ENCODE measurements at places on chromosomes 4 and X.

DNA sequence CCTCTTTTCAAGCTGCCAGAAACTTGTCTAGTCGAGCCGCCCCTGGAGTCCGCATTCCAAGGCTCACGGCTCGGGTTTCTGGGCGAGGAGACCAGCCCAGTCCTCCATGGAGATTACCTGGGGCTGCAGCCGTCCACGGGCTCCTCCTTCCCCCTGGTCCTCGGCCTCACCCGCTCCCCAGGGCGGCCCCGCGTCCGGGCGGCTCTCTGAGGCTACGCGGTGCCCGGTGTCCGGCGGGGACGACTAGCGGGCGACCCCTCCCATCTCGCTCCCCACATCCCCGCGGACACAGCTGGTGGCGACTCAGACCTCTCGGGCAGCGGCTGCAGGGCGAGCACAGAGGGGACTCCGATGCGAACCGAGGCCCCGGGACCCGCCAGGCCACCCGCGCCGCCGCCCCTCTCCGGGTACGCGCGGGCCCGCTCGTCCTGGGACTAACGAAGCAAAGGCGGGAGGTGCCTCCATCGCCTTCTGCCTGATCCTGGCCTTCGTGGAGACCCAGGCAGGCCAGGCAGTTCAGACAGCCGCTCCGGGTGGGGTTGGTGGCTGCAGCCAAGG, 159.4 kb downstream of the TRAM1L1 start:
- DNase-seq = peak; percentile 24

DNA sequence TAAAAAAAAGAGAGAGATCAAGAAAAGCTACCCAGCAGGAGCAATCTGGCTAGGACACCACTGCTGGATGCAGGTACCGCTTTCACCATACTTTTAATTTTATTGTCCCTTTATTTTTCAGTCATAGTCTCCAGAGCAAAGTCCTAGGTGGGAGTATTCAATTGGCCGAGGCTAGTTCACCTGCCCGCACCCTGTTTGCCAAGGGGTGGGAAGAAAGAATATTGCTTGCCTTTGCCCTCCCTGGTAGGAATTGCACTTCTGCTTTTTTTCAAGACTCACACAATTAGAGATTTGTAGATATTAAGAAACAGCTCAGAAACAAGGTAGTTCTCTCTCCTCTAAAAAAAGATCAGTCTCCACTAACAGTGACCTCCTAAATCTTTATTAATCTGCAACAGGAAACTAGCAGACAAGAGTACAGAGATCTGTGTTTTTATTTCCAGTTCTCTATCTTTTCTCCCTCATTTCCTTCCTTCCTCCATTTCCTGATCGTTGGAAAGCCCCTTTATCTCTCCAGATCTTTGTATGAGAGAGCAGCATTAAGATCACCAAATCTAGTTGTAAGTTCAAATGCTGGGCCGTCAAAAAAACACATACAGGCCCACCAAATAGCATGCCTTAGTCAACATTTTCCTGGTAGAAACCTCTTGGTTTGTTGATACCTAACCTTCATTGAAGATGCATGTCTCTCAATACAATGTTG, 9.4 kb upstream of the RPGR start:
- DNase-seq = no peak

DNA sequence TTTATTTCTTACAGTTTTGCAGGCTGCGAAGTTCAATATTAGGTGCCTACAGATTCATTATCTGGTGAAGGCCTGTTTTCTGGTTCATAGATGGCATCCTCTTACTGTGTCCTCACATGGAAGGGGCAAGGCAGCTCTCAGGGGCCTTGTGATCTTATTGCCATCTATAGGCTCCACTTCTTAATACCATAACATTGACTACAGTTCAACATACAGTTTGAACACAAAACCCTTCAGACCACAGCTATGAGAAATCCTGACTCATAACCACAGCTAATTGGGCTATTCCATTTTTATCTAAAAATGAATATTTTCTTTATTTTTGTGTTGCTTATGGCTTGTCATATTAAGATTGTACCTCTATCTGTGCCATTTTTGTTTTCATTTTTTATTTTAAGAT, 72.3 kb downstream of the STAG2 start:
- no peak for DNase-seq

- peak; percentile 42 for DNase-seq
Observed at GRCh38 chr4:6419452-6420028, 52.9 kb downstream of the PPP2R2C start.

DNA sequence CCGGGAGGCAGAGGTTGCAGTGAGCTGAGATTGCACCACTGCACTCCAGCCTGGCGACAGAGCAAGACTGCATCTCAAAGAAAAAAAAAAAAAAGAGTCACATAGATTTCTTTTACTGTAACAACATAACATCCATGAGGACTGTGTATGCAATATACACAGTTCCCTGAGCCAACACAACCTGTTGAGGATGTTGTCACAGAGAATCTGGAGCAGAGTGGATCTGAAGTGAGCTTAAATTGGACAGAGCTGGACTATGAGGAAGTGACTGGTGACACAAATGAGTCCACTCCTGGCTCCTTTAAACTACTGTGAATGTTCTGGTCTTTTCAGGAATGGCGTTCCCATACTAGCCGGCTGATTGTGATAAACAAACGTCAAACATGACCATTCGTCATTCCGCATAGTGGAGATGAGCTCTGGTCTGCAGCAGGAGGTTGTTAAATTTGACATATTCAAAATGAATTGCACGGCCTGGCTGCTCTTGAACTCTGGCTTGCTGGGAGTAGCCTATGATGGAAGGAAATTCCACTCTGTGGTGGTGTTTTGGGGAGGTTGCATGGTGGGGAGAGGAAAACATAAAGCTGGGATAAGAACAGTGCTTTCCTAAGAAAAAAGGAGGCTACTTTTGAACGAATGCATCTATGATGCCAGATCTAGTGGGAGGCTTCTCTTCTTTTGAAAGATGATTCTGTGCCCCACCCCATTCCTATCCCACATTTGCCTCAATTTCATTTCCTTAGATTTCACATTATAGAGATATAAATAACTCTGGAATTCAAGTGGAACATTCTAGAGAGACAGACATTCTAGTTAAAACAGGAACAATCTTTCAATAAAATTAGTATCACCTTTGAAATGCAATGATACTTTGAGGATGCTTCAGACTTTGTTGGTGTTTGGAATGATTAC, 149.5 kb downstream of the SHROOM3 start:
- DNase-seq = no peak

- DNase-seq = no peak
Observed at GRCh38 chr4:90844241-90844640, 717.0 kb downstream of the CCSER1 start.

- no peak for DNase-seq
Observed at GRCh38 chr4:12966726-12967125, 517.4 kb downstream of the RAB28 start.

- no peak for DNase-seq
Observed at GRCh38 chr4:78069859-78070258, 12.7 kb downstream of the FRAS1 start.

- no peak for DNase-seq
Observed at GRCh38 chrX:119948381-119948780, 4.8 kb upstream of the NKAP start.

- no peak for DNase-seq
Observed at GRCh38 chr4:17930256-17930655, 91.3 kb downstream of the LCORL start.

- no peak for DNase-seq
Observed at GRCh38 chrX:129759576-129760061, 20.1 kb upstream of the SASH3 start.

- DNase-seq = no peak
Observed at GRCh38 chrX:113892401-113892800, 691.5 kb upstream of the HTR2C start.

DNA sequence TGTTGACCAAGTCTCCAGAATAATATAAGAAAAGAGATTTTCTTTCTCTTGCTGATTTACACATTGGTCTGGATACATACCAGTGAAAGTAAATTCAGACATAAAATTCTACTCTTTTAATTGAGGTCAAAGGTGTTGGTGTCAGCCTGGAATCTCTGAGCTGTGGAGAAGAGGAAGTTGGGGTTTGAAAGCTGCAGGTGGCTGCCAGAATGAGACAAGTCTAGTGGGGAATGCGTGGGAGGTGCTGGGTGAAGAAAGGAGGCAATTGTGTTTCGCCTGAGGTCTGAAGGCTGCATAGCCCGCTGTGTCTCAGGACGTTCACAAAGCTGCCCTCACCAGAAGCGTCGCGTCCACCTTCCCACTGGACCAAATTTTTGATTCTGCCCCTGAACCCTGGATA, 31.2 kb downstream of the PHEX start:
- DNase-seq = no peak

DNA sequence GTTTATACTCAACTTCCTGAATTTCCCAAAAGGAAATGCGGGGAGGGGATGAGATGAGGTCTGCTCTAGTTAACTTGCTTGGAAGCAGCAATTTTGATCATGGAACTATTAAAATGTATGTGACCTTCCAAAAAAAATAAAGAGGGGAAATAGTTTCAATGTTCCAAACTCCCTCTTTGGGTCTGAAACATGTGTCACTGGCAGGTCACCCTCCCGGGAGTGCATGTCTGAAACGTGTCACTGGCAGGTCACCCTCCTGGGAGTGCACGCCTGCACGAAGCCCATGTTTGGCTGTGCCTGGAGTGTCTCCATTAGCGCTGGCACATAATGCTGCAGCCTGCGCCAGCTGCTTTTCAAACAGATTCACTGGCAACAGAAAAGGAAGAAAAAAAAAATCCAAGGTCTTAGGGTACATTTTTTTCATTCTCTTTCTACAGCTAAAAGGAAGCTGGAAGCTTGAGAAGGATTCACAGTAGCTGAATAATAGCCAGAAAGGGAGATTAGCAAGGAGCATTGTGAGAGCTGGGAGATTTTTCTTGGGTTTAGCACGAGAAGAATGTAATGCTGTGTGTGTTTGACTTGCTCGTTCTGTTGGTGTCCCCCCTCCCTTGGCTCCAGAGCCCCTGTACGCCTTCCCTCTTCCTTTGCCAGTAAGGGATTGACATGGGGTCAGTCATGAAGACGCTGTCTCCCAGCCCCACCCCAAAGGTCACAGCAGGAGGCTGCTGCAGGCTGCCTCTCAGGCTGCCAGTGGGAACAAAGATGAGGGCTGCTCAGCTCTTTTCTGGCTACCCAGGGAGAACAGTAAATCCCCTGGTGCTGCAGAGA, 39.2 kb upstream of the TLR3 start:
- no peak for DNase-seq

- DNase-seq = no peak
Observed at GRCh38 chr4:68907788-68908700, 43.6 kb downstream of the UGT2A3 start.

DNA sequence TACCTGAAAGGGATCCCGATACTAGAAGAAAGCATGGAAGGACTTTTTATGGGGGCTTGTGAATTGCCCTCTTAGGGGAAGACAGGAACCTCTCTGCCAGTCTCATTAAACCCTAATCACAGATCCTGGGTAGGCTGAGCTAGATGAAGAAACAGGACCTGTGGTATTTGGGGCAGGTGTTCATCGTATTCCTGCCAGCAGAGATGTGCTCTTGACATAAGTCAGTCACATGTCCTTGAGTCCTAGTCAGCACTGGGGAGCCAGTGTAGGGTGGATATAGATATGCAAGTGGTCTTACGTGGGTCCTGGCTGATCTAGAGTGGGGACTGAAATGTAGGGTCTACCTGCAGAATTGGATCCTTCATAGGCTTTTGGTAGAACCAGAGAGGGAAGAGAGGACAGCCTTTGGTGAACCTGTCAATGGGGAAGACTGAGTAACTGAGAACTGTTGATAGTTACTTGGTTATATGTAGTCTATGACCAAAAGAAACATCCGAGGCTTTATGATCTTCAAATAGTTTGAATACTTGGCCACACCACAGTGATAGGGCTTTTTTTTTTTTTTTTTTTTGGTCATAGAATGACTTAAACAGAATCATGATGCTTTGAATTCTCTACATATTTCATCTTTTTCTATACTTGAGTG, 63.5 kb upstream of the WDR1 start:
- DNase-seq = no peak

GRCh38 chr4:180640193-180640592, 1603.0 kb upstream of the TENM3 start:
- no peak for DNase-seq

DNA sequence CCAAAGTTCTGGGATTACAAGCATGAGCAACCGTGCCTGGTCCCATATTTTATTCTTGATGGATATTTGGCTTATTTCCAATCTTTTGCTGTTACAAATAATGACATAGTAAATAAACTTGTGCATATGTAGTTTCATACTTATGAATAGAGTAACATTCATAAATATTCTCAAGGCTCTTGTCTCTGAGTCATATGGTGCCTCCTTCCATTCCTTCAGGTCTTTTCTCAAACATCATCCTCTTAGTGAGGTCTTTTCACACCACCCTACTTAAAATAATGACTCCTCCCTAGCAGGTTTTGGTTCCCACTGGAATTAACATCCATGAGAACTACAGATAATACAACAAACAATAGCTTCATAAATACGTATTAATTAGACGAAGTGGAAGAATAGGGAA, 416.6 kb downstream of the IQCM start:
- no peak for DNase-seq
